ENCODE measurements at places on chromosomes 1 and 21. TPM values are rescaled to one million over a fixed set of nuclear protein-coding genes. Genes with fewer than 3 reads are reported as not detected.
A peak's percentile ranks its signal among the peaks of the same experiment; 100 is the strongest.

GRCh38 chr1:51515312-51515960 is 3.6 kb downstream of the EPS15 start:
- no peak for DNase-seq

DNA sequence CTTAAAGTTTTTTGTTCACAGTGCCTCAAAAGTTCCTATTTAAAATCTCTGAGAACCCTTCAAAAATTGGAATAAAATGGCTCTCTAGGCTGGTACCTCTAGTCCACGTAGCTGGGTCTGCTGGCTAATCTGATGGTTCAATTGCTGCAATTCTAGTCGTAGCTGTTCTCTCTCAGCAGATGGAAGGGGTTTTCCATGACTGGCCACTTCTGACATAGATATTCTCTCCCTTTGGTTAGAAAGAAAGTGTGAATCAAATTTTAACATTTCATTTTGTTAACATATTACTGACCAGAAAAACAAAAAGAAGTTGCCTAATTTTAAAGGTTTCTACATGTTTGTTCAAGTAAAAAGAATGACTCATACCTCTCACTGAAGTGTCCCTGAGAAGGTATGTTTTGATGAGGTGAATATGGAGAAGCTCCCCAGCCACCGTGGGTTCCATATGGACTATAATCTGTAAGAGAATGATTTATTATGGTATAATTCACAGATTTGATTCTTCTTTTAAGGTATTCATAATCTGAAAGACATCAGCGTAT is 29.3 kb upstream of the SERPINC1 start:
- DNase-seq: no peak

FAM3B gene
- not detected for total RNA-seq

- peak; percentile 97 for DNase-seq
Observed at GRCh38 chr1:196403803-196404690, 204.2 kb downstream of the KCNT2 start.

DNA sequence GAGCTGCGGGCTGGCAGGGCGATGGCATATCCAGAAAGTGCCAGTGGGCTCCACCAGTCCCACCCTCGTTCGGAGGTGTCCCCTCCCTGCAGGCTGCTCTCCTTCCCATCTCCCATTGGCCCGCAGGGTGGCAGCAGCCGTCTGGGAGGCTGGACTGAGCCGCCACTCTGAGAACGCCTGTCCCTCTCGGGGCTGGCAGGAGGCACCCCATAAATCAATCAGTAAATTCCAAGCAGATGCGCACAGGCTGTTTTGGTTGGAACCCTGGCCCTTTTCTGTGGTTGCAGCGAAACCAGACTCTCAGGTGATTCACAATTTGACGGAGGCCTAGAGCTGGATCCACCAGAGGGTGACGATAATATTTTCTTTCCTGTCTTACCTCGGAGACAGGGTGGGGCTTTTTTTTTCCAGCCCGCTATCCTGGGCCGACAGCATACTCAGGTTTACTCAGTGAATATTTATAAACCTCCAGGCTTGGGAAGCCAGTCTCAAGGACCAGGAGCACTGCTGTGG is 99.7 kb downstream of the GLIS1 start:
- DNase-seq: peak; percentile 79

DNA sequence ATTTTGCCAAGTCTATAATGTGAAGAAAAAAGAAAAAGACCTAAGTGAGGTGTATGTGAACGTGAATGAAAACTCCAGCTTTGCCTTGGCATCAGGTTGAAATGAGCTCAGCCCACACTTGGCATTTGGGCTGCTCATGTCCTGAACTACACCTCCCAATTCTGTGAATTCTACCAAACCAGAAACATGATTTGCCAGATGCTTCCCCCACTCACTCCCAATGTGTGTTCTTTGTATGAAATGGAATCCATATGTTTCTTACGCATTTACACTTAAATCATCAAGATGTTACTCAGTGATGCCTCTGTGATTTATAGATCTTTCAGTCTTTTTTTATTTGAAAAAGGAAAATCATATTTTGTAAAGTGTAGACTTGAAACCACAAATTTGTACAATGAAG is 32.8 kb upstream of the RUNX1 start:
- DNase-seq: no peak

GRCh38 chr1:23037081-23037740 is 17.9 kb downstream of the KDM1A start:
- DNase-seq: peak; percentile 71

IRF6 gene
- 21.2 TPM for total RNA-seq

C1orf116 gene
- 0.86 TPM for total RNA-seq

RGS4 gene
- 23.8 TPM for total RNA-seq

DNA sequence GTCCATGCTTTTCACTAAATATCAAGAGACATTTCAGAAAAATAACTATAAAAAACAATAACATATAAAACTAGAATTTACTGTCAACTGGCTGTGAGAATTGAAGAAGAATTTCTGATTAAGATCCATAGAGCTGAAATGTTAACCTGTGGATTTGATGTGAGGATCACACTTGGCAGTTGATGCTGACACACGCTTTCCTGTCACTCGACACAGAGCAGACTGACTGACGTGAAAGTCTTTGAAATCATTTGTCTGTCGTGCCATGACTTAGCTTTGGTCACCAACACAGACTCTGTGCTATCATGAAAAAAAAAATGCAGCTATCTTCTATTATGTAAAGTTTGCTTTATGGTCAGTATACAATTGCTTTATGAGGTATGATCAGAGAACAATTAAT is 706.0 kb upstream of the ZP4 start:
- no peak for DNase-seq

USP21 gene
- 14.4 TPM for total RNA-seq

DNA sequence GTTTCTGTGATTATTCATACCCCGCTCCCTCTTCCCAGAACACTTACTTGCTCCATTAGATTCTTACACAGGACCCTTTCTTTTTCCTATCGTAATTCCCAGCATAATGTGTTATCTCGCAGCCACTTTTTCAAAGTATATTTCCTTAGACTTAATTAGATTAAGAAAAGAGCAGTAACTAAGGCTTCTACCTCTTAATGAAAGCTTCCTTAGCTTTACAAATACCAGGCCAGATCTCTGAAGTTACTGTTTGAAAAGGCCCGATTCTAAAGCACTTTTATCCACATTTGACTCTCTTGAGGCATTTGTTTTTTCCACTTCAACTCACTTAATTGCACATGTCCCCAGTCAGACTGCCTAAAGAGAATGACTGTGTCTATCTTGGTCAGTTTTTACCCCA is 1264.3 kb upstream of the ADGRL2 start:
- DNase-seq: no peak

DNA sequence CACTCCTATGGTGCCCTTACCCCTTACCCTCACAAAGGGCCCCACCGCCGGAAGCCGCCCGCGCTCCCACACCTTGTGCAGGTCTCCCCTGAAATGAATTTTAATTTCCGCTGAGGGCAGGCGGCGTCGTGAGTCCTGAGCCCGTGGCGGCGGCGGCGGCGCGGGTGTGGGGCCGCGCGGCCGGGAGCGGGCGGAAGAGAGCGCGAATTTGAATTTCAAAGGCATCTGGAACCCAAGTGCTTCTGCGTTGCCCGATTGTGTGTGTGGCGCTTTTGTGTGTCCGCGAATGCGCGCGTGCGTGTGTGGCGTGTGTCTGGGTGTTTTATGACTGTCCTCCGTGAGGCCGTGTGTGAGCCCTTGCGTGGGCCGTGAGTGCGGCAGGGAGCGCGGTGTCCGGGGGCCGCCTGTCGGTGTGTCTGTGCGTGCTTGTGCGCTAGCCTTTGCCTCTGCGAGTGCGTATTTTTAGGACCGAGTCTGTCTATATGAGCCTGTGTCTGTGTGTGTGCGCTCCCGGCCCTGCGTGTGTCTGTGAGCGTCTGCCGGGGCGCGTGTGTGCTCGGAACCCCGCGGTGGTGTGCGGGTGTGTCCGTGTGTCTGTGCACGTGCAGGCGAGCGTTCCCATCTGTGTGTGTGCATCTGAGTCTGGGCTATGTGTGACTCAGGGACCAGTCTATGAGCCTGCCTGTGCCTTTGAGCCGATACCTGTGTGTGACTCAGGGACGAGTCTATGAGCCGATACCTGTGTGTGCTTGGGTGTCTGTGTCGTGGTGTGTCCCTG is 7.9 kb upstream of the ADGRB2 start:
- no peak for DNase-seq

GRCh38 chr21:33894736-33895288 is 20.8 kb downstream of the ATP5PO start:
- peak; percentile 82 for DNase-seq

- DNase-seq: no peak
Observed at GRCh38 chr1:202165942-202166843, 5.8 kb upstream of the PTPN7 start.

DNA sequence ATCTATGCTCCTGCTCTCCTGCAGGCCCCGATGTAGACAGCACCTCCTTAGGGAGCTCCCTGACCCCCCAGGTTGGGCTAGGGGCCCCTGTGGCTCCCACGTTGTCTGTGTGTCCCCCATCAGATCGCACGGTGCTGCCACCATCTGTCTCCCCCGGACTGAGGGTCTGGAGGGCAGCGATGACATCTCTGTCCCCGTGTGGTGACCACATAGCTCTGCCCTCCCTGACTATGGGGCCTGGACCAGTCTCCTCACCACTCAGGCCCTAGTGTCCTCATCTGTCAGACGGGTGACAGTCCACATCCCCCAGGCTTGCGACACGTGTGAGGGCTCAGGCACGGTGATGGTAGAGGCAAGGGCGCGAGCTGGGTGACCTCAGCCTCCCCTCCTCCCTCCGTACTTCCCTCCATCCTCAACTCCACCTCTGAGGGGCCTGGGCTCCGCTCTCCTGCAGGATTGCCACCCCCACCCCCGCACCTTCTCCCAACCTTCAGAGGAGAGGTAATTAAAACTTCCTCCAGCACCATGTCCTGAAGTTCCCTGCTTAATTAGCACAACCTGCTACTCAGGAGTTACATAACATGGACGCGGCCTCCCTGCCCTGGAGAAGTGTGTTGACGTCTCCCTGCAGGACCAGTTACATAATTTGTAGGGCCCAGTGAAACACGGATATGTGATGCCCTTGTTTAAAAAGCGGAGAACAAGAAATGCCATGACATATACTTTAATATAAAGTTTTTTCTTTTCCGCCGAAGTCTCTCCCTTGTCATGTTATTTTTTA is 288.2 kb downstream of the PTPRU start:
- no peak for DNase-seq

ALG14 gene
- total RNA-seq: 8.1 TPM

RAB42 gene
- total RNA-seq: 2.1 TPM

DNA sequence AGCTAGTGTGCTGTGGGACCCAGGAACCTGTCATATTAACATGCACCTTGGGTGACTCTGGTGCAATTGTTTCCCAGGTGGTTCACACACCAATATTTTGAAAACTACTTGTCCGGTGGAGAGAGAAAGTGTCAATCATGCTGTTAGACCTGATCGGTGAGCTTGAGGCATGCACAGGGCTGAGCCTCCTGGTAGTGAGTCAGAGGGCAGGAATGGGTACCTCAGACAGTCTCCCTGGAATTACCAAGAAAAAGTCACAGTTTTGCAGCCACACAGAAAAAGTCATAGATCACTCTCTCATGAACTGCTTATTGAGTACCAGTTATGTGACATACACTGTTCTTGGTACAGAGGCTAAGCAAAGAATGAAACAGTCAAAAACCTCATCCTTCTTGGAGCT is 140.1 kb upstream of the NFIA start:
- DNase-seq: no peak

DNA sequence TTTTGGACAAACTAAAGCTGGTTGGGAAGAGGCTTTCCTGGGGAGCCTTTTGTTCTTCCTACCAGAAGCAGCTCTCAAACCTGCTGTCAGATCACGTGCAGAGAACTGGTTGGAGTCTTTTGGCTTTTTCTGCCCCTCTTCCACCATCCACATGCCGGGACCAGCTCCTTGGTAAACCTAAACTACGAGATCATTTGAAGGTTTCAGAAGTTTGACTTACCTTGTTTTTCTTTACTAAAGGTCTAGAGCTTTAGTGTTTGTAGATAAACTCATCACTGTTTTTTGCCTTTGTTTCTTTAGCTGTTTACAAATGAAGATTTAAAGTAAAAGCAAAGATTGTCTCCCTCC is 113.4 kb downstream of the HLX start:
- DNase-seq: no peak

GRCh38 chr21:36134803-36135390 is at the start of gene CBR3:
Gene CBR3 (plus strand): TSS chr21:36135079. CDS start chr21:36135193, 114 bp downstream.
- peak; percentile 68 for DNase-seq

IGSF9 gene
- total RNA-seq: 2.1 TPM

DNA sequence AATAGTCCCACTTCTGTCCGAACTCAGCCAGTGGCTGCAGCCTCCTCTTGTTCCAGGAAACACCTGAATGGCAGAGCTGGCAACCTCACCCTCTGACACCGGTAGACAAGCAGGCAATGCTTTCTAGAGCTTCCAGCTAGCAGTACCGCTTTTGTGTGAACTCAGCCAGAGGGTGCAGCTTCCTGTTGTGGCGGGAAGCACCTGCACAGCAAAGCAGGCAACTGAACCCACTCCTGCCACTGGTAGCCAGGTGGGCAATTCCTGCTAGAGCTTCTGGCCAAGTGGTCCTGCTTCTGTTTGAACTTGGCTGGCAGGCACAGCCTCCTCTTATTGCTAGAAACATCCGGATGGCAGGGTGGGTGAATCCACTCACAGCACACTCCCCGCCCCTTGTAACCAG is 40.1 kb upstream of the TMPRSS15 start:
- no peak for DNase-seq

MR1 gene
- total RNA-seq: 1.2 TPM

GRCh38 chr1:53878492-53879105 is 11.0 kb downstream of the YIPF1 start:
- peak; percentile 39 for DNase-seq

- no peak for DNase-seq
Observed at GRCh38 chr1:159829273-159829634, 2.6 kb downstream of the SLAMF8 start.

SYTL1 gene
- 10.7 TPM for total RNA-seq

SIM2 gene
- 9.2 TPM for total RNA-seq

- no peak for DNase-seq
Observed at GRCh38 chr1:110601332-110601731, 4.8 kb downstream of the KCNA2 start.

- DNase-seq: peak; percentile 97
Observed at GRCh38 chr1:112522621-112523020, 13.9 kb downstream of the WNT2B start.

- no peak for DNase-seq
Observed at GRCh38 chr1:151847867-151848596, 5.5 kb downstream of the THEM5 start.

PRAMEF14 gene
- total RNA-seq: not detected
